ENCODE measurements at places on chromosomes 4 and X. TPM values are rescaled to one million over a fixed set of nuclear protein-coding genes. Genes with fewer than 3 reads are reported as not detected.

Gene MFAP3L
- not detected for total RNA-seq

Gene GASK1B
- total RNA-seq: 0.21 TPM

Gene PPP2R2C
- 0.13 TPM for total RNA-seq

Gene MAOA
- total RNA-seq: 0.51 TPM

Gene SPIN2A
- total RNA-seq: 0.40 TPM

Gene TMEM144
- 1.8 TPM for total RNA-seq

Gene POU3F4
- total RNA-seq: not detected

Gene CLDN22
- total RNA-seq: not detected

Gene ITM2A
- total RNA-seq: 32.8 TPM

Gene TMPRSS11F
- total RNA-seq: not detected

Gene GNL3L
- total RNA-seq: 57.9 TPM

Gene GALNTL6
- not detected for total RNA-seq

Gene OTUD6A
- total RNA-seq: not detected

Gene LINC00632
- 0.24 TPM for total RNA-seq
